NCI-H1436 treated with DMSO at 0.1 percent for 48 hours (cell line): ENCODE measurements at places on chromosomes 5 and 9.
A peak's percentile ranks its signal among the peaks of the same experiment; 100 is the strongest.

DNA sequence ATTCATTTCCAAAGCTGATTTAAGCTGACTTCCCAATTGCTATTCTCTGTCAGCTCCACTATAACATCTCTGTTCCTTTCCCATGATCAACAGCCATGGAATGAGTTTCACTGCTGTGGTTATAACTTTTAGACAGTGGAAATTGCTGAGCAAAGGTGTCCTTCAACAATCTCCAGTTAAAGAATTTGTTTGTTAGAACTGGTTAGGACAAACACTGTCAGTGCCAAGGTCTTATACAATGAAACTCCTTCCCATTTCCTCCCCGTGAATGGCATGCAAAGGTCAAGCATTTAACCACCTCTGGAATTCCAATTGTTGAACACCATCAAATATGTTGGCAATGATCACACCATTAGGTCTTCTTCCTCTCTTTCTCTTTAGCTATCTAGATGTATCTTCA, 45.7 kb upstream of the GHR start:
- no peak for DNase-seq

- DNase-seq: no peak
Observed at GRCh38 chr9:131239161-131239975, 36.9 kb downstream of the FAM78A start.

DNA sequence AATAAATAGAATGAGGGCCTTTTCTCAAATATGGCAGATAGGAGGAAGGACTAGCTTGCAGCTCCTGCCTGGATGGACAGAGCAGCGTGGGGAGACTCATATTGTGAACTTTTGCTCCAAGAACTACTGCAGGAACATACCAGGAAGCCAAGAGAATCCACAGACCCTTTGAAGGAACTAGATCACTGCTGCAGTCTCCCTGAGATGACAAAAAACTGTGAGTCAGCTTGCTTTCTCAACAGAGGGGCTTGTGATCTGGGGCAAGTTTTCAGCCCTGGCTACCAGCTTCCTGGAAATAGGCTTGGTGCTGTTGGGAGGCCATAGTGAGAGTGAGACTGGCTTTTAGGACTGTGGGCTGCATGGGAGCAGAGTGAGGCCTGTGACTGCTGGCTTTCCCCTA, 170.6 kb upstream of the TRIM32 start:
- DNase-seq: no peak

DNA sequence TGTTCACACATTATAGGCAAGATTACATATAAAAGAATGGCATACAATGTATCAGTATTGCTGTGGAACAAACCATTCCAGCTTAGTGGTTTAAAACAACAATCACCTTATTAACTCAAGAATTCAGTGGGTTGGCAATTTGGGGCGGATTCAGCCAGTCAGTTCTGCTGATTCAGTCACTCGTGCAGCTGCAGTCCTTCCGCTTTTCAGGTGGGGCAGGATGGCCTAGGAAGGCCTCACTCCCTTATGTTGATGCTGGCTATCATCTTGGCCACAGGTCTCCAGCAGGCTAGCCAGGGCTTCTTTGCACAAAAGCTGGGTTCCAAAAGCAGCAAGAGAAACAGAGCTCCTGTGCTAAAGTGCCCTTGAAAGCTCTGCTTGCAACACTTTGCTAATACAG, 150.6 kb downstream of the MCTP1 start:
- DNase-seq: no peak

DNA sequence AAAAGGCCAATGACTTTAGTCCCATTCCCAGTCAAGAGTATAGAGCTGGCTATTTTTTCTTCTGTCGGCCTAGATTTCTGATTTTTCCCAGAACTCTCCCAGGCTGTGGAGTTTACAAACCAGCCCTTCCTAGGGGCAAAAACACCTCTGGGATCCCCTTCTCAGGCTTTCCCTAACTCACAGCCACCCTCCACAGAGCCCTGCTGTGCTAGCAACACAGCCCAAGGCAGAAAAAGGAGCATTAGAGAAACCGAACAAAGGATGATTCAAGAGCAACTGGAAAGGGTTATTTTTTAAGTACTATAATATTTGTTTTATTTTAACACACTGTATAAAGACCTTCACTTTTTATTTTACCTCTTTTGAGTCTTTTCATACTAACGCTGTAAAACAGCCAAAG, 234.8 kb downstream of the GLIS3 start:
- DNase-seq: no peak

DNA sequence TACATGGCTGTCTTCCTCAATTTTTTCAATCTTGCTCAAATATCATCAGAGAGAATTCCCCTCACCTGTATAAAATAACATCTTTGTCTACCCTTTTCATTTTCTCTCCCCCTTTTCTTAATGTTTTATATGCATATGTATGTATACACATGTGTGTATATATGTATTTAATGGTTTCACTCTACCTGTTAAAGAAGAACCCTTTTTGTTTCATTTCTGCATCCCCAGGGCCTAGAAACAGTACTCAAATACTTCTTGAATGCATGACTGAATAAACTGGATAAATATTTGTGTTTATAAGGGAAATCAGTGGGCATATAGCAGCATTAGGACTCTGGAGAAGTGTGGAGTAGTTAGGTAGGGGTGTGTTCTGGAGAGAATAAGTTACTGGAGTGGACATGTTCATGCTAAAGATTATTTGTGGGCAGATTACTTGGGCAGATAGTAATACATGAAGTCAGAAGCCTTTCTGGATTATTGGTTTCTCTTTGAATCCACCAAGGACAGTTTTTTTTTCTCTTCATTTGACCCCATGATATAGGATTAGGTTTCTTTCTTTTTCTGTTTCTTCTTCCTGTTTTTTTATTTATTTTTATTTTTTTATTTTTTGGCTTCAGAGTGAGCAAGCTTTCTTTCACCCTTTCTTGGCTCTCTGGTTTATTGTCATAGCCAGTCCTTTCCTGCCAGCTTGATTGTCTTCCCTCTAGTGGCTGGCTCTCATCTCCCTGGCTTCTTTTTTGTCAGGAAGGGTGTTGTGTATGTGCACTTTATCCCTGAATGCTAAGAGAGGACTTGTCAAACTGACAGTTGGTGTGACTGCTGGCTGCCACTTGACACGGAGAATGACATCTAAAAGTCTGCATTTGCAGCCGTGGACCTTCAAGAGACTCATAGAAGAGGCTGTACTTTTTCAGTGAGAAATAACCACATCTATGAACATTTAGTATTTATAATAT, 89.3 kb downstream of the ZCCHC7 start:
- no peak for DNase-seq

GRCh38 chr9:127711226-127711701, 4.2 kb downstream of the PTRH1 start:
- no peak for DNase-seq

GRCh38 chr9:129640086-129640870, 1.7 kb downstream of the ASB6 start:
- peak; percentile 24 for DNase-seq

DNA sequence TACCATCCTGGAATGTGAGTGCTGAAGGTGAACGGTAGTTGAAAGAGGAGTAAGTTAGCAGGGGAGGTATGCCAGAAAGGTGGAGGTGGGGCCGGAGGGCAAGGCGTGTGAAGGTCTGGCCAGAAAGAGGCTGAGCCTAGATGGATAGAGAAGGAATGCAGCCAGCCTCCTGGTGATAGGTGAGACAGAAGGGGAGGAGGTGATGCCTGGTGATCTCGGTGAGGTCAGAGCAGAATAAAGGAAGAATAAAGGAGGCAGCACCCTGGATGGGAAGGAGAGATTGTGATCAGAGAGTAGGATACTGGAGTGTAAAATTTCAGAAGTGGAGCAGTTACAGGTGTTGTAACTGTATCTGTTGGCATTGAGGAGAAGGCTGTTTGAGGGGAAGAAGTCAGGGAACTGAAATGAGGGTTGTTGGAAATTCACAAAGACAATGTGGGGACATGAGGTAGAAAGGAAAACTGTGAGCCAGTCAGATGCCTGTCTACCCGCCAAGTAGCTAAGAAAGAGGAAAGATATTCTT, 2.0 kb downstream of the GNG10 start:
- DNase-seq: no peak

DNA sequence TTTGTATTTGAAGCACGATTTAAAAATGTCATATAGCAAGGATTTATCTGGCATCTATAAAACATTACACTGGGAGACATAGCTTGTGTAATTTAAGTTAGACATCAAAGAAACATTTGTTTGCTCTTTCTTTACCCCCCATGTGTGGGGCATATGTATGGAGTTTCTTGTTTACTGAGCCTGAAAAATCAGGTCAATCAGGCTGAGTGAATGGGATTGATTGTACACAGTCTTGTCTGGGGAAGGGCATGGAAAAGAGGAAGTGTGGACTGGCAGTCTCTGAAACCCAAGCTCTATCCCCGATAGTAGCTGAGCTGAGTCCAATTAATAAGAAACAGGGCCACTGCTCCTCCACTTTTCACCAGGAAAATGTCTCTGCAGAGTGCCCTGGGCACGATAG, 49.4 kb downstream of the SLC46A2 start:
- no peak for DNase-seq

DNA sequence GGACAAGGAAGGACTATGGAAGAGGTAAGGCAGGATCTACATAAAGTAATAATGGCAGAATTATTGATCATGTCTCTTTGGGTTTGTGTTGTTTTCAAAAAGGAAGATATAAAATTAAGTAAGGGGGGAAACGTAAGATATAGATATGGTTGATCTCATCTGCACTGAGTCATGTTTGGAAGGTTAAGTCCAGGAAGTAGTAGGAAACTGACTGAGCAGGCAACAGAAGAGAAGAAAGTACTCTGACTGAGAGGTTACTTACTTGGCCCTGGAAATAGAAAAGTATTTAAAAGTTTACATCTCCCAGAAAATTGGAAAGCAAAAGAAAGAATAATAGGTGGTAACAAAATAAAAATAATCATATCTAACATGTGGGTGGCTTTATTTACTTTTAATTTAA, 405.3 kb upstream of the RGMB start:
- no peak for DNase-seq

GRCh38 chr9:91740701-91741100, 209.3 kb downstream of the ROR2 start:
- no peak for DNase-seq

GRCh38 chr9:84652496-84653120, 16.9 kb upstream of the NTRK2 start:
- no peak for DNase-seq

DNA sequence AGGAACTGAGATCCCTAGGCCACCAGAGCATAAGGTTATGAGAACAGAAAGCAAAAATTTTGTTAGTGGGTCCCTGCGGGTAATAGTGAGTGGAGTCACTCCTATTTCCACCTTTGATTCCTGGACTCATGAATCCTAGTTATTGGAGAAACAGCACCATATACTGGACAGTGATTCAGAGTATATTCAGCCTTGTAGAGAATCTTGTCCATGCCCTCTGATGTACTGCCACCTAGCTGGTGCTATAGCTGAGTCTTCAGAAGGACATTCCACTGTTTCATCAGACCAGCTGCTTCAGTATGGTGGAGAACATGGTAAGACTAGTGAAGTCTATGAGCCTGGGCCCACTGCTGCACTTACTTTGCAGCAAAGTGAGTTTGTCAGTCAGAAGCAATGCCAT, 25.0 kb upstream of the ITGA2 start:
- DNase-seq: no peak

- no peak for DNase-seq
Observed at GRCh38 chr5:104452550-104452949, 890.0 kb upstream of the NUDT12 start.

GRCh38 chr9:13484186-13484585, 204.7 kb upstream of the MPDZ start:
- no peak for DNase-seq

- no peak for DNase-seq
Observed at GRCh38 chr5:82074950-82075349, 103.1 kb downstream of the ATG10 start.

DNA sequence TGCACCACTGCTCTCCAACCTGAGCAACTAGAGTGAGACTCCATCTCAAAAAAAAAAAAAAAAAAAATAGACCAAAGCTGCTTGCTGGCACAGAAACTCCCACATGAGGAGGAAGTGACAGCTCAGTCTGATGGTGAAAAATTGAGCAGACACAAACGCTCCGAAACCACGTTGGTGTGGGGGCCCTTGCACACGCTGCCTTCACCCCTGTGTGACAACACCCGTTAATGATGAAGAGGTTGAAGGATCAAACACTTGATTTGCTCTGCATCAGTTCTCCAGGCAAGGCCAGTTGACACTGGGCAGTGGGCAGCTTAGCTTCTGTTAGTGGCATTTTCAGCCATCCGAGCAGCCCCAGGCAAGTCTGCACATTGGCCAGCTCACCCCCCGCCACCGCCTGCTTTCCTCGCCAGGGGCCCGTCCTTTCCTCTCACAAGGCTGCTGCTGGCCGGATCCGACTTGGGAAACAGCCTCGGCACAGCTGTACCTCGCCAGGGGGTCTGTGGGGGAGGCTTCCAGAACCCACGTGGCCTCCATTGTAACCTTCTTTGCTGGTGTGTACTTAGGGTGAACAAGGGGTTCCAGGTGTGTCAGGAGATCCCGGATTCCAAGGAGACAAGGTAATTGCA, 79.8 kb downstream of the COL27A1 start:
- no peak for DNase-seq

GRCh38 chr9:125932746-125933455, 185.7 kb downstream of the PBX3 start:
- no peak for DNase-seq

DNA sequence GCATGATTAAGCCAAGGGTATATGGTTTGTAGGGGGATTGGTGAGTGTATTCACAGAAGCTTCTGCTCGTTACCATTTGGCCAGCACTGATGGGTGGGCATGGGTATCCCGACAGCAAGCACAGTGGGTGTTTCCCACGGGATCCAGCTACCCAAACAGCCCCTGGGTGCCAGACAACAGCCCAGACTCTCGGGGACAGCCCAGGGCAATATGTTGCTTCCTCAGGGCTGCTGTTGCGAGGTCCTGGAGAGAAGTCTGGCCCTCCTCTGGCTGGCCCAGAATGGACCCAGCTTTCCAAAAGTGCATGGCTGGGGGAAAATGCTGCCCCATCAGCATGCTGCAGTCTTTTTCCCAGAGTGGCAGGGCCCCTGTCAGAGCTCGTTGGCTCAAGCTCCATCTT, 247.0 kb downstream of the IRX1 start:
- DNase-seq: no peak

GRCh38 chr9:20550326-20550725, 72.0 kb downstream of the MLLT3 start:
- DNase-seq: no peak

DNA sequence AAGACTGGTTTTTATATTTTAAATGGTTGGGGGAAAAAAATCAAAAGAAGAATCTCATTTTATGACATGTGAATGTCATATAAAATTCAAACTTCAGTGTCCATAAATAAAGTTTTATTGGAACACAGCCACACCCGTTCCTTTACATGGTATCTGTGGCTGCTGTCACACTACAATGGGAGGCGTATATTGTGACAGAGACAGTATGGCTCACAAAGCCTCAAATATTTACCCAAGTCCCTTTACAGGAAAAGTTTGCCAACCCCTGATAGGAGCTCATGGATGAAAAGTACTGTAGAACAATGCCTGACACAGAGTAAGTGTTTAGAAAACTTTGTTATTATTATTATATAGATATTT, 5.2 kb upstream of the DUSP1 start:
- no peak for DNase-seq

DNA sequence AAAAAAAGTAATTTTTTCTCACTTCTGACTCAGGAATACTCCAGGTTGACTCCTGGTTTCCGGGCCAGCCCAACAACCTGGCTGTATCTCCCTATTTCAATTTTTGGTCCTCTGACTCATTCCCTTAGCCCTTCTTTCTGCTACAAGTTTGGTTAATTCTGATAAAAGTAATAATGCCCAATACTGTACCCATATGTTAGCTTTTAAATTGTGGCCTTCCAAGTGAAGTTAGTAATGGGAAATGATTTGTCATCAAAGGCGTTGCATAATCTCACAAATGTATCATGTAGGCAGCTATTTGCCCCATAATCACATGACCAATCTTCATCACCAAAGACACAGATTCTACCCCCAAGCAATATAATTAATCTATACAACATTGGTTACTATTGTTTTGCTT, 31.1 kb upstream of the BNC2 start:
- no peak for DNase-seq
